NCI-H226 (cell line): ENCODE measurements at places on chromosomes 2 and 18.
A peak's percentile ranks its signal among the peaks of the same experiment; 100 is the strongest.

GRCh38 chr2:85327160-85327821 lies 498 bp downstream of the TGOLN2 start:
- DNase-seq: no peak

DNA sequence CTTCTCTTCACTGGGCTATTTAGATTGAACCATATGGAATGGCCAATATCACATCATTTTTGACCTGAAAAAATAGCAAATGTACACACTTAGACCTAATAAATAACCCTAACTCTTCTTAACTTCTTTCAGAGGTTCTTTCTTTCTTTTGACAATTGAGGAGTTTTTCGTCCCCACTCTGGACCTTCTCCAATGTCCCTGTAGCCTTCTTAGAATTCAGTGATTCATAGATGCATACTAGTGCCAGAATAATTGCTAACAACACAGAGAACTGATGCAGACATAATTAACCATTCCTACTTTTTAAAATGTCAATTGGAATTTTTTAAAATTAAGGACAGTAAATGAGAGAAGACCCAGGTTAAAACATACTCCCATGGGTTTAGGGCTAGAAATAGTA lies 20.0 kb downstream of the DAPL1 start:
- DNase-seq: no peak

DNA sequence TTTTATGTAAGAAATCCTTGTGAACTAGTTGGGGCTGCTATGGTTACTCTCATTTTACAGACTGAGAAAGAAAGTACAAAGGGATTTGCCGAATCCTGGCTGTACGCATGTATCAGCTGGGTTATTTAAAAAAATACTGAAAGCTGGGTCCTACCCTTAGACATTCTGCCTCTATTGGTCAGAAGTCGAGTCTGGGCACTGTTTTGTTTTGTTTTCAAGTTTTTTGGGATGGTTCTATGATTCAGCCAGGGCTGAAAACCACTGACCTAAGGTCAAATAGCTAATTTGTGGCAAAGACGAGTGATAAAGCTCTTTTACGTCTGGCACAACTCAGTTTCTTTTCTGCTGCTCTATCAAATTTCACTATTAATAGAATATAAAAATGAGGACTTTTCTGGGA lies 5.9 kb upstream of the SLC8A1 start:
- no peak for DNase-seq

- no peak for DNase-seq
Observed at GRCh38 chr2:59312967-59313940, 1072.1 kb upstream of the FANCL start.

- DNase-seq: no peak
Observed at GRCh38 chr2:67633212-67633856, 236.2 kb downstream of the ETAA1 start.

DNA sequence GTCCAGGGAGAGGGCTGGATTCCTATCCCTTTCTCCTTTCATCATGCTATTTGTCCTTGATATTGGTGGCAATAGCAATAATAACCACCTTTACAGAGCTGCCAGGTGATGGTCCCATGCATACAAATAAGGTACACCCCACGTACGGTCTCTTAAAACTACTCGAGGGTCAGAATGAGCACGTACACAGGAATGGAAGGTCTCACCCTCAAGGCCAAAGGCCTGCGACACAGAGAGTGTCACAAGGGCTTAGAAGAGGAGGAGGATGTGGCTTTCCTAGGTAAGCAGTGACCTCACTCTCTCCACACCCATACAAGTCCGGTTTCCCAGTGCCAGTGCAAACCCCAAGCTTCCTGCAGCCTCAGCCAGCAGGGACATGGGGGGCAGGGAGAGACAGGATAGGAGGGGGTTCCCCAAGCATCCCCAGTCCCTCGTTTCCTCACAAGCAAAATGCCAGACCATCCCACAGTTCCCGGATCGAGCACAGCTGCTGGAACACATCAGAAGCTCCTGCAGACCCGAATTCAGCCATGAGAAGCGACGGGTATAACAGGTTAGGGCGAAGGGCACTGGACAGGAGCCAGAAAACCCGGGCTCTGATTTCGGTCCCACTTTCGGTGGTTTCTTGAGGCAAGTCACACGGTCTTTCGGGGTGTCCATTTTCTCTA lies 49.2 kb downstream of the PLB1 start:
- peak; percentile 10 for DNase-seq

GRCh38 chr2:23519334-23519651 lies 134.3 kb downstream of the KLHL29 start:
- DNase-seq: no peak

- DNase-seq: no peak
Observed at GRCh38 chr2:63399156-63399555, 189.1 kb downstream of the WDPCP start.

- no peak for DNase-seq
Observed at GRCh38 chr2:161976917-161977316, 97.1 kb downstream of the DPP4 start.

GRCh38 chr2:70923378-70924015 lies 12.2 kb upstream of the ATP6V1B1 start:
- no peak for DNase-seq

DNA sequence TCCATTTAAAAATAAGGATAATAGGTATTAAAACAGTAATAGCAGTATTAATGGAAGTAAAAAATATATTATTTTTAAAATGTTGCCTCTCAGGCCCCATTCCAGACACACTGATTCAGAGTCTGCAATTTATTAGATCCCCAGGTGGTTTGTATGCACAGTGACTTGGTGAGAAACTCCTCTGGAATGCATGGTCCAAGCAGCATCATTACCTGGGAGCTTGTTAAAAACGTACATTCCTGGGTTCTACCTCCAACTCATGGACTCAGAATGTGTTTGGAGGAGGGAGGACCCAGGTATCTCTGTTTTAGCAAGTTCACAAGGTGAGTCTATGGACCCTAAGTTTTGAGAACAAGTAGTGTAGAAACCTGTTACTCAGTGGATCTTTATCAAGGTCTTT lies 95.6 kb downstream of the ITGA4 start:
- DNase-seq: peak; percentile 45

DNA sequence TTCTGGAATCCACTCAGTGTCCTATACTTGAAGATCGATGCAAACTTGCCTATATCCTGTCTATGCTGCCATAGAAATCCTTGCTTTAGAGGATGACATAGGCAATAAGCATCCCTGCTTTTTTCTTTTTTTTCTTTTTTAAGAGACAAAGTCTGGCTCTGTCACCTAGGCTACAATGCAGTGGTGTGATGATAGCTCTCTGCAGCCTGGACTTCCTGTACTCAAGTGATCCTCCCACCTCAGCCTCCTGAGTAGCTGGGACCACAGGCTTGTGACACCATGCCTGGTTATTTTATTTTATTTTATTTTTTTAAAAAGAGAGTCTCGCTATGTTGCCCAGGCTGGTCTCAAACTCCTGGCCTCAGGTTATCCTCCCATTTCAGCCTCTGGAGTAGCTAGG lies 76.9 kb downstream of the LBH start:
- DNase-seq: no peak
